ENCODE measurements at places on chromosomes 6 and 20.
A peak's percentile ranks its signal among the peaks of the same experiment; 100 is the strongest.

DNA sequence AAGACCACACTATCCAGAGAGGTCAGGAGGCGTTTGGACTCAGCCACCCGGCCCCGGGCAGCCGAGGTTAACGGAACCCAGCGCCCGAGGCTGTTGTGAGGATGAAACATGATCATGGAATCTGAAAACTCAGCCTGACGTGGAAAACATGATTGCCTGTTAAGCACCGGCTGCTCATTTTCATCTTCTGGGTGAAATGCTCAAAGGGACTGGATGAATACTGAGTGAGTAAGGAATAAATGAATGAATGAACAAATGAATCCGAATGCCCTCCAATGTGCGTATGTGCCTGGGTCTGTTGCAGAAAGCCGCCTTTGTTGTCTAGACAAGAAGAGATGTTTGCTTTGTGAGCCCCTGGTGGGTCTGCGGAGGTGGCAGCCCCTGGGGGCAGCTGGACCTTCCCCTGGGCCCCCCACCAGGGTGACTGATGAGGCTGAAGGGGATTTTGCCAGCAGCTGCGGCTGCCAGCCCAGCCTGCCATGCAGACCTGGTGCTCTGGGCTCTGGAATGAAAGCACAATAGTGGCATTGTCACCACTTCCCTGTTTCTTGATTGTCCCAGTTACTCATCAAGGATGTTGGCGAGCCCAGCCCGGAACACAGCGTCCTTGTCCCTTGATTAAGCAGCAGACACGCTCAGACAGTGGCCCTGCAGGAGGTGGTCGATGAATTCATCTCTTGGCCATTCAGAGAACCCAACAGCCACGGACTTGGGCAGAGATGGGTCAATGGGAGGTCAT lies 211.1 kb downstream of the ANKRD60 start:
- peak; percentile 85 for DNase-seq

- peak; percentile 56 for DNase-seq
Measured at GRCh38 chr6:133503336-133503729, 262.2 kb downstream of the EYA4 start.

GRCh38 chr20:24781418-24781980 lies 167.6 kb upstream of the CST7 start:
- DNase-seq, result peak; percentile 70

DNA sequence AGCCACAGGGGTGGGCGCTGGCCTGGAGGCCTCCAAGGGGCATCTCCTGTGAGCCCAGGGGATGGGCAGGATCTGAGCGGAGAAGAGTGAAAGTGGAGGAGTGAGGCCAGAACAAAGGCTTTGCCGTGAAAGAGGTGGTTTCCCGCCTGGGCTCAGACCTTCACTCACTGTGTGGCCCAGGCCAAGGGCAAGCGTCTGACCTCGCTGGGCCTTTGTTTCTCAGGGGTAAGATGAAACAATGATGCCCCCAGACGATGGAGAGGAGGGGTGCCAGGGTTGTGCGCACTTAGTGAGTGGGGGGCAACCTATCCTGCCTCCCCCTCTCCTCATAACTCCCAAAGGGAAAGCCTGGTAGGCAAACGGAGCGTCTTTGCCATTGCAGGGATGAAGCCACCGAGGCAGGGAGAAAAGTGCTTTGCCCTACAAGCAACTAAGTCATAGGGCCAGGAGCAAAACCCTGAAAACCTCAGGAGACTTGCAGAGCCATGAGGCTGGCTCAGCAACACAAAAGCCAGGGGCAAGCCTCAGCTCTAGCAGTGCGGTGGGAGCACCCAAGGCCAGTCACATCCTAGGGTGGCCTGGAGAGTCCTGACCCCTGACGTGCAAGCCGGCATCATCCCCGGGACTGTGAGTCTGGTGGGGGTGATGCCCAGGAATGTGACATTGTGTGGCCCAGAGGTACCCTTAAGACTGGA lies 897 bp upstream of the STMN3 start:
- DNase-seq, result no peak

Data from astrocyte of the hippocampus (primary cell).